WERI-Rb-1 (cell line): ENCODE measurements at places on chromosomes 1 and 21.

DNA sequence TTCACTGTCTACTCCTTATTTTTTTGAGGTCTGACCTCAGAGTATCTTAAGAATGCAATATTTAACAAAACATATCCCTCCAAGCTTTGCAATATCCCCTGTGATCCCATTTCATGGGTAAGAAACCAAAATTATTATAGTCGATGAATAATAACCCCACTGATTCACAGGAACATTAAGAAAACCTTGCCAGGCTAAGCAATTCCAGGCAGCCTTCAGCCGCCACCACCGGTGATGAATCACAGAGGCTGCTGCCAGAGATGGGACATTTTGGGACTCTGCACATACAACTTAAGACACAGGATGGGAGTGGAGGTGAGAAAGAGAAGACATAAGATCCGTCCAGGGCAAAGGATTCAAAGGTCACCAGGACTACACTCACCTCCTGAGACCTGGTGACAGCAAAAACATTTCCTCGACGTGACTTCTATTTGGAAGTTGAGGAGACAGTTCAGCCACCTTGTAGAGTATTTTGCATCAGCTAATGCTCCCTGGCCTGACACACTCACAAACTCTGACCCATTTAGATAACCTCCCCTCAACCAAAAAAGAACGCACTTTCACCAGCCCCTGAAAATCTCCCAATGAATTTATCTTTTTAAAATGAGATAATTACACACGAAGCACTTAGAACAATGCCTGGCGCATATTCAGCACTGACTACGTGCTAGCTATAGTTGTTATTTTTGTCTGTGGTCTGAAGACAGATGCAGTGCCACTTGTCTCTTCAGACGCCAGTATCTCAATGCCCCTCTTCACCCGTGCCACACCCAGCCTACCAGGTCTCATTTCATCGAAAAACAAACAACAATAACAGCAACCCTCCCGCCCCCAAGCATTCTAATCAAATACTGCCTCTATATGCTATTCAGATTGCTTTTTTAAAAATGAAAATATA lies 17.8 kb upstream of the OVAAL start:
- DNase-seq: no peak

- no peak for DNase-seq
These were observed 310.2 kb downstream of the NTNG1 start for GRCh38 chr1:107450899-107451664.

DNA sequence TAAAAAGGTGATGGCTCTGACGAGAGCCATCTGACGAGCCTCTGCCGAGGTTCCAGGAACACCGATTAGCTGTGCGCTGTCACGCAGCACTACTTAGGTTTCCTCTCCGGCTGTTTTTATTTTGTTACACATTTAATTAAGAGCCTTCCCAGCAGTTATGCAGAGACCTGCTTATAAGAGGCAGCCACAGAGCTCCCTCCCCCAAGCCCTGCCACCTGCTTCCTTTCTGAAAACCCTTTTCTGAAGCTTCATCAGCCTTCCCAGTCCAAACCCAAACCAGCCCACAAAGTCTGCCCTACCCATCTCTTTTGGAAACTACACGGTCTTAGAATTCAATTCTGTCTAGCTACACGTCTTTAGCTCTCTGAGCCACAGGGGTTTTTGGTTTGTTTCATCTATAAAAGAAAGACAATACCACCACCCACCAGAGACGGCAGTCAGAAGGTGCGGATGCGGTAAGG lies 49.1 kb downstream of the ERI3 start:
- DNase-seq: peak; percentile 60

GRCh38 chr21:32560896-32561295 lies 24.4 kb downstream of the TCP10L start:
- DNase-seq: no peak

- no peak for DNase-seq
These were observed 46.8 kb upstream of the BARHL2 start for GRCh38 chr1:90763930-90764329.

- peak; percentile 74 for DNase-seq
These were observed 6.6 kb downstream of the IFFO2 start for GRCh38 chr1:18949686-18950400.

DNA sequence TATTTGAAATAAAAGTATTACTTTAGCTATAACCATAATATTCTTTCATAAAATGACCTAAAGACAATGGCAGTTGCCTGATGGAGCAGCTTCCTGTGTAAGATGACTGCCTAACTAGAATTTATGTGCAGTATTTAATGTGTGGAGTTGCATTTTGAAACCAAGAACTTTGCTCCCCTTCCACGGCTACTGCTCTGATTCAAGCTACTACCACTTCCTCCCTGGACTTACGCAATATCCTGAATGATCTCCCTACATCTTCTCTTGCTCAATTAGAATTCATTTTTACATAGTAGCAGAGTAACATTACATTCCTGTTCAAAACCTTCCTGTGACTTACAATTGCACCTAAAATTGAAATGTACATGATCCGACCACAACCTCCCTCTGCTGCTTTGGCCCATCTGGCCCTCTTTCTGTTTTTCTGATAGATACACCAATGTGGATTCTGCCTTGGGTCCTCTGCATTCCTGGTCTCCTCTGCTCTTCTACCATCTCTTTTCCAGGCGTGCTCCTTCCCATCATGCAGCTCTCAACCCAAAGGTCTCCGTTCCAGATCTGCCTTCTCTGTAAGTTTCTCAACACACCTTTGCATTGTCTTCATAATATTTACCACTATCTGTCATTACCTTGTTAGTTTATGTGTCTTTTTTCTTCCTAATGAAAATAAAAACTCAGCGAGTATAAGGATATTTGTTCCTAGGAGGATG lies 47.4 kb upstream of the USP25 start:
- no peak for DNase-seq

- no peak for DNase-seq
These were observed 54.6 kb upstream of the DPT start for GRCh38 chr1:168783458-168784210.

GRCh38 chr1:6106321-6106731 lies 60.6 kb downstream of the KCNAB2 start:
- no peak for DNase-seq

DNA sequence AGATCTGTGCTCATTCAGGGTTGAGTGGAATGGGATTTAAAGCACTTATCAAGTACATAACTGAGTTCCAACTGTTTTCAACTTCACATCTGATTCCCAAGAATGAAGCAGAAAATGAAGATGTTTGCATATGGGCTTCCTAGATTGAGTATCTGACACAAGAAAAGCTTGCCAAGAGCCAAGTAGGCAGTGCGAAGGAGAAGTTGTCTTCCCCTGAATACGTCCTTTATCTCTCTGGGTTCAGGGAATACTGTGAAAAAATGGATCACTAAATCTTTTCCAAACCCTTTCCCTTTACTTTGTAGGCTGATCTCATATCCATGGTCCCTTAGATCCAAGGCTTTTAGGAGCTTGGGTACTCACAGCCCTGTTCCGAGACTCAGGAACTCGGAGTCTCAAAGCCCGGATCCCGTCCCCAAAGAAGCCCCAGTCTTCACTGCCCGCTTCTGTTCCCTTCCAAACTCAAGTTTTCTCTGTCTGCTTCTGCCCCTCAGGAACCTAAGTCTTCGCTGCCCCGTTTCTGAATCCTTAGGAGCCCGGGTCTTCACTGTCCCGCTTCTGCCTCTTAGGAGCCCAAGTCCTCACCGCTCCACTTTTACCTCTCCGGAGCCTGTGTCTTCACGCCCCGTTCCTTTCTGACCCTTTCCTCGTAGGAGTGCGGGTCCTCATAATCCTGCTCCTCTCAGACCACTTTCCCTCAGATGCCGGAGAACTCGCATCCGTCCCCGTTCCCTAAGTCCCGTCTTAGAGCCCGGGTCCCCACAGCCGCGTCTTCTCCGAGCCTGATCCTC lies 616 bp downstream of the TAF12 start:
- no peak for DNase-seq

DNA sequence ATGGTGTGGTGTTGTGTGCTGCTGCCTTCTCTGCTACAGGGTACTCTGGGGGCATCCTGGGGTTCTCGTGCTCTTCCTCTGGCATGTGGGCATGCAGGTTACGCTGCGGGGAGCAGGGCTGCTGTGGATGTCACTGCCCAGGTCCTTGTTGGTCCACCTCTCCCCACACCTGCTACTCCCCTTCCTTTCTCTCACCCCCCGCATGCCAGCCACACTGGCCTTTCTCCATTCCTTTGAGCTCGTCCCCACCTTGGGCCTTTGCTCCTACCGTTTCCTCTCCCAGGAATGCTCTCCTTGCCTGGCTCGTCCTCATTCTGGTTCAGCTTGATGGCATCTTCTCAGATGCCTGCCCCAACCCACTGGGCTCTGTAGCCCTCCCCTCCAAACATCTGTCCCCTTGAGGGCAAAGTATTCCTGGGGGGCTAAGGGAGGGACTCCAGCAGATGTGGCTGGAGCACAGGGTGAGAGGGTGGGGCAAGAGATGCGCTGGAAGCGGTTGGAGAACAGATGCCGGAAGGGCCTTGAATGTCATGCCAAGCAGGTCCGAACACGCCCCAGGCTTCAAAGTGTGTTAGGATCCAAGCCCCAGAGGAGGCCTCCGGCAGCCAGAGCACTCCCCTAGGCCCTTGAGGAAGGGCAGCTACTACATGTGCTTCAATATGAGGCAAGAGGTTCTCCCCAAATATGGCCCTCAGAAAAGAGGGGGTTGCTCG lies 23.4 kb downstream of the DMRTB1 start:
- no peak for DNase-seq

DNA sequence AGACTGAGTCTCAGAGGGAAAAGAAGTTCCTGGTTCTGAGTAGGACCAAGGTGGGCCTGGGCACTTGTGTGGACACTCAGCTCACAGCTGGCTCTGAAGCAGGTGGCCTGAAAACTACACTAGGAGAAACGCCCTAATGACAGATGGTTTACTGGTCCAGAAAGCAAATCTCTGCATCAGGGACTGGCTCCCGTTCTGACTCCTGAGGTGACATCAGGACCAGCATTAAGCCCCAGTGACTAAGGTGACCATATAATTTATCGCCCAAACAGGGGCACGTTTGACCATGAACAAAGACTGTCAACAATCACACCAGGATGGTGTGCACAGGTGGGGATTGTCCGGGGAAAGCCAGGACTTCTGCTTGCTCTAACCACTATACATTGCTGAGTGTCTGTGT lies 12.2 kb upstream of the CD34 start:
- peak; percentile 99 for DNase-seq

DNA sequence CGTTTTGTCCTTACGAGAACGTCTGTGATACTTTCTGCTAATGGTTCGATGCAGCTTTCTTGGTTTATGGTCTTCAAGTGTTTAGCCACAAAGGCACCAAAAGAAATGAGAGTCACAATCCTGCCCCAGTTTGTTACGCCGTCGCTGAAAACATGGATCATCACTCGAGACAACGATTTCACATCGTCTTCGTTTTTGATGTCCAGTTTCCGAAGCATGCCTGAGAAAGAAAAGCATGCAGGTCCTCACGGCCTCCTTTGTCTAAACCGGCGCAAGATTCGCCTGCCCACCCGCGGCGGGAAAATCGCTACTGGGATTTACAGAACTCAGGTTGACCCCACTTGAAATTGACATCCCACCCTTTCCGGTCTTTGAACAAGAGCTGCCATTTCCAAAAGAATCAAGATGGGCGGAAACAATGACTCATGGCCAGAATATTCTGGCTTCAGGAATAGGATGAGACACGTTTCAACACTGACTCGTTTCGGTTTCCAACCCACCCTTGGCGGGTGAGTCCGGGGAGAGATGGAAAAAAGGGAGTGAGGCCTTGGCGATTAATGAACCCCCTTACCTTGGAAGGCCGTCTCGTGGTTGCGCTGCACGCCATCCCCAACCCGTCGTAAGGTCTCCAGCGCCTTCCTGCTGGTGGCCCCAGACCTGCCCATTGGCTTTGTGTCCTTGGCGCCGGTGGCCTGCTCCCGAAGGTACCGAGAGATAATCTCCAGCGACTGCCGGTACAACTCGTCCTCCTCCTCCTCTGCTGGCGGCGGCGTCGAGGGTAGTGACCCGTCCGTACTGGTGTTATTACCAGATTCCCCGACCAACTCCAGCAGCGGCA lies 919 bp downstream of the MCL1 start:
- peak; percentile 58 for DNase-seq

DNA sequence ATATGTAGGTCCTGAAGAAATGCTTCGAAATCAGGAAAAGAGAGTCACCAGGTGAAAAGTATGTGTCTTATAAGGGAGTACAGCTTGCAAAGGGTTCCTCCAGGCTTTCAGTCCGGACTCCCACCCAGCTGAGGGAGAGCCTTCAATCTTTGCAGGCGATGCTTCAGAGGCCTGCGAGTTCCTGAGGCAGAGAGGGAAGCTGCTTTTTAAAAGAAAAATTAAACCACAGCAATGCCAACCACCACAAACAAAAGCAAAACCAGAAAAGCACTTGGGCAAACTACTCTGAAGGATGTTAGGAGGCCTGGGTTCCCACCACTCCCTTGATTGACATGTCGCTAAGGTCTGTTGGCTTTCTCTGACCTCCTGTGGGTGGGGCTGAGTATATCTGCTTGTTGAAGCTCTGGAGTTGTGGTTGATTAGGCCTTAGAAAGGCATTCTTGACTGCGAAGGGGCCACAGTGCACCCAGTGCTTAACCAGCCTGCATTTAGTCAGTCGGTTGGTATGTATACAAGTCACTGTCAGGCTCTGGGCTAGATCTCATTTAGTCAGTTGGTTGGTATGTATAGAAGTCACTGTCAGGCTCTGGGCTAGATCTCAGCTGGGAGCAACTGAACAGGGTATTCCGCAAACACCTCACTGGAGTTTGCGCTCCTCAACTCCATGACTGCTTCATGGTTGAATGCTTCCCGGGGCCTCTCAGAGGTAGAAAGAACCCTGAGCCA lies 1.2 kb downstream of the NIPAL3 start:
- DNase-seq: no peak

DNA sequence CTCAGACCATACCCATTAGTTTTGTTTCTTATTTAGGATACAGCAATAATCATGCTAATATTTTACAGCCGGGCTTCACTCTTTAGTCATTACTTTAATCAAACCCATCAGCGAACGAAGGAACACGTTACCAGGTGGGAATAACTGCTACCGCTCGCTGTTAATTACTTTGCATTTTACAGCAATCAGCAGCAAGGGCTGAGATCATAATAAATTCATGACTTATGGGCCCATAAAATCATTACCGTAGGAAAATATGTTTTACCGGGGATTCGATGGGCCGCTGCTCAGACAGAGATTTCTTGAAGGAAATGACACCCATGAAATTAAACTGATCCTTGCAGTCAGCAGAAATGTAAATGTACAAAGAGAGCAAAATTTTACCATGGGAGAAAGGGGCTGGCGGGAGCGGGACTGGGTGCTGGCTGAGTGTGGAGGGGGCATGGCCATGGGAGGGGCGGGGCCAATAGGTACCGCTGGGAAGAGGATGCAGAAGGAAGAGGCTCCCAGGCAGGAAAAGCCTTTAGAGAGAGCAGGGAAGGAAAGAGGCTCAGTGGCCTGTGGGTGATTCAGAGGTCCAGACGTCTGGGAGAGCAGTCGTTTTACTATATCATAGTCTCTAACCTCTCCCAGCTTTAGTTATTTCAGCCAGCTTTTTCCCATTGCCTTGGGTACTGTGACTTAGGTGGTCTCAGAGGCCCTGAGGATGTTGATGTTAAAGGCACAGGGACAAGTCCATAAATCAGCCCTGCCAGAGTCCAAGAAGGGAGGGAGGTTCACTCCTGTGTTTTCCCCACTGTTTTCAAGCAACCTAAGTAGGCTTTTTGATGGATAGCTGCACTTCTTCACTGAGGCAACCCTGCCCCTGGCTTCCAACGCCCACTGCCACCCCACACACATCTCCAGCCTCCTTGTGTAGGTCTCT lies 258.9 kb downstream of the SEC16B start:
- DNase-seq: no peak

- no peak for DNase-seq
These were observed 806.4 kb downstream of the USP25 start for GRCh38 chr21:16536140-16536539.
